A673 (cell line): ENCODE measurements at places on chromosomes 4 and X. TPM values are rescaled to one million over a fixed set of nuclear protein-coding genes. Genes with fewer than 3 reads are reported as not detected.
A peak's percentile ranks its signal among the peaks of the same experiment; 100 is the strongest.

DNA sequence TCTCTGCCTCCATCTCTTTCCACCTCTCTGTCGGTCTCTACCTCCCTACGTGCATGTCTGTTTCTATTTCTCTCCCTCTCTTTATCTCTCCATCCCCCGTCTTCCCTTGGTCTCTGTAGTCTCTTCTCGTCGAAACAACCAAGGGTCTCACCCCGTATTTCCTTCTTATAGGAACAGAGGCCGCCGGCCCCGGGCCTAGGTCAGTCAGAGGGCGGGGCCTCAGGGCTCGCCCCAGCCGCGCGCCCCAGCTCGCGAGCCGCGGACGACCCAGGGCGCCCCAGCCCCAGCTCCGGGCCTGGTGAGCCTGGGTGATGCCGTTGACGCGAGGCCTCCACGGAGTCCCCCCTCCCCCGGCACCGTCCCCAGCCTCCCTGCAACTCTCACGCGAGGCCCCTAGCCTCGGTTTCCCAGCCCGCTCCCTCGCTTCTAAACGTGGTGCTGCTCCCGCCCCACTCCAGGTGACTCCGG lies 6.6 kb downstream of the TIMM17B start:
- H3K4me1 ChIP-seq = no peaks in the 10 kb centered on the region

DNA sequence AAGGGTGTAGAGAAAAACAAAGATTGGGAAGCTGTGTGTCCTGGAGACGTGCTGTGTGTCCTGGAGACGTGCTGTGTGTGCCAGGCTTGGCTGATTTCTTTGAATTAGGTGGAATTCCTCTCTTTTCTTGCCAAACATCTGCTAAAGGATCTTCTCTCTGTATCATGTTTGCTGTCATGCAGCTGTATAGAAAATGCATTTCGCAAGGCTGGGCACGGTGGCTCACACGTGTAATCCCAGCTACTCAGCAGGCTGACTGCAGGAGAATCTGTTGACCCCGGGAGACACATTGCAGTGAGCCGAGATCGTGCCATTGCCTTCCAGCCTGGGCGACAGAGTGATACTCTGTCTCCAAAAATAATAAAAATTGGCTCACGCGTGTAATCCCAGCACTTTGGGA lies 187.0 kb downstream of the CRLF2 start:
- no peaks in the 10 kb centered on the region for H3K4me1 ChIP-seq
- H3K27me3 ChIP-seq = no peaks in the 10 kb centered on the region
- no peak for DNase-seq
- H3K27ac ChIP-seq = no peak overlapping the region
- no peaks in the 10 kb centered on the region for H3K36me3 ChIP-seq

The RASSF6 gene
- not detected in 2 replicates for total RNA-seq

GRCh38 chr4:24328310-24328709 lies 256.0 kb downstream of the DHX15 start:
- H3K27ac ChIP-seq = no peak overlapping the region
- H3K27me3 ChIP-seq = no peaks in the 10 kb centered on the region
- H3K4me1 ChIP-seq = no peaks in the 10 kb centered on the region
- no peak for DNase-seq

The MAGEA9B gene
- not detected in 2 replicates for total RNA-seq

The EREG gene
- 0.50 and 0.84 TPM in 2 replicates for total RNA-seq

DNA sequence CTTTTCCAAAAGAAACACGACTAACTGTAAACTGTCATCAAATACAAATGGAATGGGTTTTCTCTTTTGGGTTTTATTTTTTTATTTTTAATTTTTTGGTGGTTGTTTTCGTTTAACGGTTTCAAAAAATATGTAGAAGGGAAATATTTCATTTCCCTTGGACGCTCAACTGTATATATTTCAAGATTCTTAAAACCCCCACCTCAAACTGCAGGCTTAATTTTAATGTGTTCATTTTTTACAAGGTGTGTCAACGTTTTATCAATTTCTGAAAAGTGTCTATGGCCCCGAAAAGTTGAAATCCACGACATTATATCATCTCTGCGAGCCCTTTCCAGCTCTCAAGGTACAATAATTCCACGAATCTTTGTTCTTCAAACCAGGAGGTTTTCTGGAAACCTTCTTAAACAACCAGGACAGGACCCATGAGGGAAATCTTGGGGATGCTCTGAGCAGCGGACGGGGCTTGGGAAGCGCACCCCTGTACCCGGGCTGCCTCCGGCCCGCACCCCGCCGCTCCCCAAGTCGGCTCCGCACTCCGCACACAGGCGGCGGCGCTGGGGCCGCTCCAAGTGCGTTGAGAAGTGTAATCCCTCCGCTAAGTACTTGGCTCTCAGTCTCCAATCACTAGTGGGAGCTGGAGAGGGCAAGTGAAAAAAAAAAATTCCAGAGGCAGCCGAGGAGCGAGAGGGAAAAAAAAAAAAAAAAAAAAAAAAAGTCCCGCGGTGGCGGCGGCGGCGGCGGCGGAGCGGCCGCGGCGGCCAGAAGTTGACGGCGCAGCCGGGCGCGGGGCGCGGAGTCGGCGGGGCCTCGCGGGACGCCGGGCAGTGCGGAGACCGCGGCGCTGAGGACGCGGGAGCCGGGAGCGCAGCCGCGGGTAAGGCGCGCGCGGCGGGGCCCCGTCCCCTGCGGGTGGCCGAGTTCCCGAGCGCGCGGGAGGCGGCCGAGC lies at the start of gene BMPR1B:
Gene BMPR1B, plus strand, starts transcription at position 764 of the 949 bp plus-strand sequence. CDS start 346,470 bp downstream, outside the sequence.
- peak; percentile 80 for DNase-seq
- H3K4me1 ChIP-seq = no peaks in the 10 kb centered on the region
- H3K27me3 ChIP-seq = no peaks in the 10 kb centered on the region

DNA sequence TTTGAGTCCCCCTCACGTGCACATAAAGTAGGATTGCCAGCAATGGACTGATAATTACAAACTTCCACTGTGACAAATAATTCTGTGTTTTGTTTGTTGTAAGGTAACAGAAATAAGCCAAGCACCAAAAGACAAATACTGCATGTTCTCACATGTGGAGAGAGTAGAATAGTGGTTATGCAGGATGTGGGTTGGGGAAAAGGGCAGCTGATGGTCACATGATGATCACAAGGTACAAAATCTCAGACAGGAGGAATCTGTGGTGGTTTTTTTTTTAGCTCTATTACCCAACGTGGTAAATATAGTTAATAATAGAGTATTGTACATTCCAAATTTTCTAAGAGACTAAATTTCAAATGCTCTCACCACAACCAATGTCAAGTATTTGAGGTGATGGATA lies 182.3 kb downstream of the BANK1 start:
- H3K27ac ChIP-seq = no peak overlapping the region
- no peaks in the 10 kb centered on the region for H3K27me3 ChIP-seq
- H3K4me3 ChIP-seq = no peak overlapping the region
- H3K4me1 ChIP-seq = no peaks in the 10 kb centered on the region

The ZNF157 gene
- total RNA-seq = not detected in 2 replicates

DNA sequence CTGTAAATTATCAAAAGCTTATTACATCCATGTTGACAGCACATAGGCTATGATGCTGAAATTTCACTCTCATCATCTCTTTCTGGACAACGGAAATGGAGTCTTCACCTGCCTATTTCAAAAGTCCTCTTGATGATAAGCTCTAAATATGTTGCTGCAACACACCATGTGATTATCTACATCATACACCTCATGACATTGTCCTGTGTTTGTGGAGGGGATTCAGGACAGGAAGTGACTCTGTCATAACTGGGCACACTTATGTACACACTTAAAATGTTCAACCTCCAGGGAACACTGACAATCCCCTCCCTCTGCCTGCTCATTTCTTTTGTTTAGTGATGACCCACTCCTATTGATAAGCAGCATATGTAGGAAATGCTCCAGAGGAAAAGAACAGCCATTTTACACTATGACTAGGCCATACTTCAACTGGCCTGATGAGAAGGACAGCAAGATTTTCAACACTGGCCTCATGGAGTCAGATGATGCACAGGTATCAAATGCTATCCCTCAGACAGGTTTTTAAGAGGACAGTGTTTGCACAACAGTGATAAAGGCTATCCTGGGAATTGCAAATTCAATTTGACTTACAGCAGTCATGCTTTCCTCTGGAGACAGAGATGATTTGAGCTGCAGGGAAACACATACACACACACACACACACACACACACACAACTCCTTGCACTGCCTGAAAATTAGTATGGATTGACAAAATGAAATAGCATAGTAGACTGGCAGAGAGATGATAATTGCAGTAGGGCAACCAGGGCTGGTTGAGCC lies 163.3 kb upstream of the RASGEF1B start:
- no peak overlapping the region for H3K27ac ChIP-seq
- no peaks in the 10 kb centered on the region for H3K27me3 ChIP-seq
- no peaks in the 10 kb centered on the region for H3K4me1 ChIP-seq
- no peak for DNase-seq

GRCh38 chrX:70769659-70770227 lies 138.8 kb downstream of the TEX11 start:
- no peak overlapping the region for H3K4me3 ChIP-seq
- H3K36me3 ChIP-seq = no peaks in the 10 kb centered on the region
- H3K27ac ChIP-seq = no peak overlapping the region
- no peaks in the 10 kb centered on the region for H3K4me1 ChIP-seq
- DNase-seq = peak; percentile 12

The ENPEP gene
- total RNA-seq = 8.4 and 13.2 TPM in 2 replicates

DNA sequence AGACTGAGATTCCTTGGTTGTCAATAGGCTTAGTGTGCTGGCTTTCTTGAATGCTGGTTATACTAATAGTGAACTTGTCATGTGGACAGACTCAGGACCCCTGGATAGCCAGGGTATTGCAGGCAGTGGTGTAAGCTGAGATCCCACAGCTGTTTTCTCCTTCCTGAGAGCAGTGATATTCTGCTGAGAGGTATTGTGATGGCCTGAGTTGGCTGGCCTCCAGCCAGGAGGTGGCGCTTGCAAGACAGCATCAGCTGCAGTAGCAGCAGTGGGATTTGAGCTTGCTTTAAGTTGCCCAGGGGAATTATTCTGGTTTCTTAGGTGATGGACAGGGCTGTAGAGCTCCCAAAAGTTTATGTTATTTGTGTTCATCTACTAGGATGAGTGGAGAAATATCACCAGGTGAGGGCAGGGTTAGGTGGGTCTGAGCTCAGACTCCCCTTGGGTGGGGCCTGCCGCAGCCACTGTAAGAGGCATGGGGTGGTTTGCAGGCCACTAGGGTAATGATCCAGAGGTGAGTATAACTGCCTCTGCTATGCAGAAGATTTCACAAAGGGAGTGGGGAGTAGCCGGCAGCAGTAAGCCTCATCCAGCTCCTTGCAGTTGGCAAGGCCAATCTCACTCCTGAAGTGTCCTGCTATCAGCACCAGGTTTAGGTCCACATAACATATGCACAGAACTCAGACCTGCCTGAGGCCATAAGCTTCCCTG lies 66.2 kb downstream of the IL15 start:
- no peak overlapping the region for H3K27ac ChIP-seq
- H3K36me3 ChIP-seq = no peaks in the 10 kb centered on the region
- DNase-seq = peak; percentile 54
- no peak overlapping the region for H3K4me3 ChIP-seq
- no peaks in the 10 kb centered on the region for H3K4me1 ChIP-seq
- H3K27me3 ChIP-seq = no peaks in the 10 kb centered on the region

GRCh38 chr4:118775405-118775804 lies 60.5 kb downstream of the SEC24D start:
- H3K27me3 ChIP-seq = no peaks in the 10 kb centered on the region
- H3K27ac ChIP-seq = no peak overlapping the region
- H3K4me3 ChIP-seq = no peak overlapping the region
- H3K36me3 ChIP-seq = no peaks in the 10 kb centered on the region
- H3K4me1 ChIP-seq = no peaks in the 10 kb centered on the region

The PDCL2 gene
- total RNA-seq = not detected in 2 replicates

- peak; percentile 3 for DNase-seq
- H3K36me3 ChIP-seq = no peaks in the 10 kb centered on the region
- H3K27me3 ChIP-seq = no peaks in the 10 kb centered on the region
Measured at GRCh38 chr4:37978248-37978924, 18.2 kb downstream of the PTTG2 start.

DNA sequence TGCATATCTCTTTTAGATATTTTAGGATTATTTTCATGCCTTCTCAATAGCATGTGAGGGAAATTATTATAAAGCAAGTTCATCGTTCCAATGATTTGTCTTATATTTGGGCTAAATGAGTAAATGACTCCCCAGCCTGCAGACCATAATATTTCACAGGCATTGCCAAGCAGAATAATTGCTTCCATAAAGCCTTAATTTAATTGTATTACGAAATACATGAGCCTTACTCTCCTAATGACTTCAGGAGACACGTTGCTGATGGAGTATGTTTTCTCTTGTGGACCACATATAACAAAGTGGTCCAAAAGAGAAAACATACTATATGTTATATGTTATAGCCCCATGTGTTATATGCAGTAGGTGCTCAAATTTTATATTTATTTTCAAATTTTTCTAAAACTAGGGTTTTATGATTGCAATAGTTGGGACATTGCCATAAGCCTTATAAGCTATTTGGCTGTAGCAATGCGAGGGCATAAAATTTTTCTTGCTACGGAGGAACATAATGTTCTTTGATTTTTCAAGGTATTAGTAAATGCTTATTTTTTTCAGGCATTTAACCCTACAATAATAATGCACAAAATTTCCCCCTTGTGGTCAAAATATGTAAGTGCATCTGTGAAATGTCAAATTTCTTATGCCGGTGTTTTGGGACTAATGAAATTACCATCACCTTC lies 26.2 kb upstream of the TMPRSS11D start:
- no peaks in the 10 kb centered on the region for H3K4me1 ChIP-seq
- no peak overlapping the region for H3K4me3 ChIP-seq
- DNase-seq = peak; percentile 14
- no peaks in the 10 kb centered on the region for H3K36me3 ChIP-seq

DNA sequence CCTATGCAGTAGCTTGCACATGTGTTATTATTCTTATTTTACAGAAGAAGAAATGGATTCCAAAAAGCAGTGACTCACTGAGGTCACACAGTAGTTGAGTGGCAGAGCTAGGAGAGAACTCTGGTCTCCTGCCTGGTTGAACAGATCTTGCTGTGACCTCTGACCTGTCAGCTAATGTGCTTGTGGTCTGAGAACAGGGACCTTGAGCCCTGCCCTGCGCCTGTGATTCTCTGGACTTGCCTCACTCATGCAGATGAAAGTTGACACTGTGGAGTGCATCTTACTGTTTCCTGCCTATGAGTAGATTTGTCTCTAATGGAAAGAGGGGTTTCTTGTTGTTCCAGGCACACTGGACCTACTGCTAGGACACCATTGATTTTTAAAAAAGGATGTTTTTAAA lies 32.3 kb downstream of the ETNPPL start:
- H3K36me3 ChIP-seq = no peaks in the 10 kb centered on the region
- no peak for DNase-seq
- H3K4me3 ChIP-seq = no peak overlapping the region

DNA sequence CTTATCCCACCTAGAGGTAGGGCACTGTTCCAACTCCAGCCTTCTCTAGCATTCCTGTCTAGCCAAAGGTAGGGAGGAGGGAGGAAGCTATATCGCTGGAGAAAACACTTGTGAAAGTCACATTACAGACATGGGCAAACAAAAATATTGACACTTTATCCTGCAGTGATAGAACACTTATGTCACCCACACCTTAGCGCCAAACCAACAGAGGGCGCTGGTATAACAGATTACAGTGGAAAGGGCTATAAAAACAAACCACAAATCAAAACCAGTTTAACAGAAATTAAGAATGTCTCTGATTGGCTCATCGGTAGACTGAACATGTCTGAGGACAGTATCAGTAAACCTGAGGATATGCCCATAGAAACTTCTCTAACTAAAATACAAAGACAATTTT lies 451.3 kb downstream of the TLL1 start:
- H3K27me3 ChIP-seq = no peaks in the 10 kb centered on the region
- no peak overlapping the region for H3K27ac ChIP-seq
- DNase-seq = peak; percentile 51
- no peaks in the 10 kb centered on the region for H3K4me1 ChIP-seq
- H3K4me3 ChIP-seq = no peak overlapping the region
- no peaks in the 10 kb centered on the region for H3K36me3 ChIP-seq

The SLC25A43 gene
- total RNA-seq = 0.34 and 0.50 TPM in 2 replicates
